ENCODE measurements at places on chromosomes 1 and 21. TPM values are rescaled to one million over a fixed set of nuclear protein-coding genes. Genes with fewer than 3 reads are reported as not detected.

- no peaks in the 10 kb centered on the region for H3K4me1 ChIP-seq
- no peaks in the 10 kb centered on the region for H3K36me3 ChIP-seq
- H3K4me3 ChIP-seq: no peak overlapping the region
- H3K27ac ChIP-seq: no peak overlapping the region
These were observed 91.7 kb upstream of the IVNS1ABP start for GRCh38 chr1:185408700-185409270.

The SYT2 gene
- not detected for total RNA-seq

GRCh38 chr1:43217747-43218146 lies 45.6 kb downstream of the CFAP57 start:
- no peak overlapping the region for H3K4me3 ChIP-seq
- H3K4me1 ChIP-seq: peaks cover 11% of the 10 kb centered on the region
- H3K27me3 ChIP-seq: no peaks in the 10 kb centered on the region
- H3K27ac ChIP-seq: no peak overlapping the region

- no peak for DNase-seq
- no peak overlapping the region for H3K4me3 ChIP-seq
- H3K36me3 ChIP-seq: no peaks in the 10 kb centered on the region
- H3K27me3 ChIP-seq: no peaks in the 10 kb centered on the region
- H3K4me1 ChIP-seq: no peaks in the 10 kb centered on the region
- H3K27ac ChIP-seq: no peak overlapping the region
These were observed 48.7 kb upstream of the PCP4 start for GRCh38 chr21:39818557-39818956.

DNA sequence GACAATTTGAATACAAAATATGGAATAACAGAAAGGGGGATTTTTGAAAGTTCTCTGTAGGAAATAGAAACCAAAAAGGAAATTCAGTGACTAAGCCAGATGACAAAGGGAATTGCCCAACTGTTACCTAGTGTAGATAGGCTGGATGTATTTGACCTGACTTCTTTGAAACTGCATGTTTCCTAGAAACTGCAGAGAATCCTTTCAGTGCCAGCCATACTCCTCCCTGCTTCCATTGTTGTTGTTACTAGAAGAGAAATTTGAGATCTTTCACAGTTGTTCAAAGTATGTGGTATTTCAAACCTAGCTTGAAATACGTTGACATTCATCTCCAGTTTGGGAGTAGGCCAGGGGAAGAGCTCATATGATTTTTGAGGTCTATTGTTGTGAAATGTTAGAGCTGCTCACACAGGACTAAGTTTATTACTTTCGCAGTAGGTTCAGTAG lies 1.8 kb upstream of the GBP5 start:
- peak overlapping the region; percentile 98 for H3K4me3 ChIP-seq
- H3K27me3 ChIP-seq: no peaks in the 10 kb centered on the region
- H3K4me1 ChIP-seq: peaks cover 72% of the 10 kb centered on the region
- DNase-seq: peak; percentile 36
- peaks cover 15% of the 10 kb centered on the region for H3K36me3 ChIP-seq

The SLC19A2 gene
- total RNA-seq: 7.2 TPM

DNA sequence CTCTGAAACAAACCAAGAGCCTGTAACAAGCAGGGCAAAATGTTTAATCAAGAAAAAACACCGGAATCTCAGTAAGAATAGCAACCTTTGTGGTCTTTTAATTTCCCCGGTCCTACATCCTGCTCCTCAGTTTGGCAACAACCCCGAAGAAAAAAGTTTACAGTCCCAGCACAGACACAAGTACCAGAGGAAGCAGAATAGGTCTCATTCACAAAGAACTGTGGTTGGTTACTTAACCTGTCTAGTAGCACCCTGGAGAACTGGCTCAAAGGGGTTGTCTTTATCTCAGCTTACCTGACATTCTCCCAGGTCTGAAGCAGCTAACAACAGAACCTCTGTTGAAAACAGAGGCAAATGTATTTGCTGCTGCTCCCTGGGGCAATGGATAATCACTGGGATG lies 399.3 kb downstream of the AJAP1 start:
- no peak overlapping the region for H3K4me3 ChIP-seq
- H3K27me3 ChIP-seq: peaks cover 9% of the 10 kb centered on the region
- no peak for DNase-seq
- H3K27ac ChIP-seq: no peak overlapping the region
- no peaks in the 10 kb centered on the region for H3K4me1 ChIP-seq

The A3GALT2 gene
- total RNA-seq: not detected

- DNase-seq: no peak
- H3K4me1 ChIP-seq: no peaks in the 10 kb centered on the region
- H3K27me3 ChIP-seq: peaks cover 7% of the 10 kb centered on the region
- no peak overlapping the region for H3K27ac ChIP-seq
- H3K4me3 ChIP-seq: no peak overlapping the region
These were observed 53.4 kb upstream of the C1orf185 start for GRCh38 chr1:51048670-51049069.

The ITLN2 gene
- not detected for total RNA-seq

GRCh38 chr1:245686006-245686405 lies 531.2 kb downstream of the KIF26B start:
- H3K27me3 ChIP-seq: peaks cover 4% of the 10 kb centered on the region
- no peaks in the 10 kb centered on the region for H3K4me1 ChIP-seq
- no peak overlapping the region for H3K27ac ChIP-seq
- no peak for DNase-seq

DNA sequence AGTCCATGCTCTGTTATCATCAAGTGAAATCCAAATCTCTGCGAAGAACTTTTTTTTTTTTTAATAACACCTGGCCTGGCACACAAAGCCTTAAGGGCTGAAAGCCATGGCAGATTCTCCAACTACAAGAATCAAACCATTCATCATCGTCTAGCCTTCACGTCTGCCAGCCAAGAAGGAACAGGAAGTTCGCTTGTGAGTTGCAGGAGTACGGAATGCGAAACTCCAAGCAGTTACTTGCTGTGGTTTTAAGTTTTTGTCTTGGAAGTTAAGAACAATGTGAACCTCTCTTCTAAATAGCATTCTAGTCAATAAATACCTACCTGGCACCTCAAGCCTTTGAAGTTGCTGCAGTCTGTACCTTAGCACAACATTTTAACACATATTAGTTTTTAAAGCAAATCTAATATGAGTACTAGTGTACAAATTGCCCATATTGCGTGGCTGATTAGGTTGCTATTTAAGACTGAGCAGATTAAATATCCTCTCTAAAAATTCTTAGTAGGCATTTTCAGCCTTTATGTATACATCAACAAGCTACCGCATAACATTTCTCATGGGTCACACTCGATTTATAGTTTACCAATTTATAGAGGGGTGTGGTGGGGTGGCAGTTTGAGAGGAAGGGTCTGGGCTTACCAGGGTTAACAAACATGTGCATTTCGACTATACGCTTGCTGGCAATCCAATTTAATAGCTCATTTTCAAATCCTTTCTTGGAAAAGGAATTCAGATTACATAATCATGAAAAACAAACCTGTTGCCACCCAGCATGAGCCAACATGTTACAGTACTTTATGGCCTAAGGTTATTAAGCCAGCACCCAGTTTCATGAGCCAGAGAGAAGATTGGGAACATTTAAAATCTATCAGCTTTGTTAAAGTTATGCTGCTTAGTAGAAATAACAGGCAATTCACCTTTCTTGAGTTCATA lies 22.2 kb upstream of the PTPN14 start:
- no peak overlapping the region for H3K27ac ChIP-seq
- peaks cover 14% of the 10 kb centered on the region for H3K27me3 ChIP-seq
- peaks cover 19% of the 10 kb centered on the region for H3K36me3 ChIP-seq
- peaks cover 15% of the 10 kb centered on the region for H3K4me1 ChIP-seq
- no peak for DNase-seq
- H3K4me3 ChIP-seq: no peak overlapping the region

The CEP170 gene
- 49.4 TPM for total RNA-seq

DNA sequence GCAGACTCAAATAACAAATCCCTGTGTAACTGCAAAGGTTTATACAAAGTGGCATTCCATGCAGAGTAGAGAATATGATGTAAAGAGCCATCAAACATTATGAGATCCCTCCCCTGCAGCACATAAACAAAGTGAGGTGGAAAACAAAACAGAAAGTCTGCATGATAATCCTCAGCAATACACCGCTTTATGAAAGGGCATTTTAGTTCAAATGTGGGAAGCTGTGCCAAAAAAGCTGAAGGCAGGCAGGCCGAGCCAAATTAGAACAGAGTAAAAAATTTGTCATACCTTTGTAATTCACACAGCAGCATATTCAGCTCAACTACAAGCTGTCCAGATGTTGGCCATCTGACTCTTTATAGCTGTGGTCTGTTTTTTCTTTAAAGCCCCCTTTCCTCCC lies 113.5 kb downstream of the LHX9 start:
- H3K4me3 ChIP-seq: no peak overlapping the region
- H3K4me1 ChIP-seq: no peaks in the 10 kb centered on the region
- no peaks in the 10 kb centered on the region for H3K36me3 ChIP-seq
- no peak for DNase-seq
- H3K27ac ChIP-seq: no peak overlapping the region

The S100A7 gene
- not detected for total RNA-seq

- H3K4me1 ChIP-seq: peaks cover 12% of the 10 kb centered on the region
- no peaks in the 10 kb centered on the region for H3K36me3 ChIP-seq
- H3K27me3 ChIP-seq: peaks cover 38% of the 10 kb centered on the region
These were observed 20.9 kb downstream of the LHX4 start for GRCh38 chr1:180250883-180251509.

The RYR2 gene
- total RNA-seq: 0.02 TPM

DNA sequence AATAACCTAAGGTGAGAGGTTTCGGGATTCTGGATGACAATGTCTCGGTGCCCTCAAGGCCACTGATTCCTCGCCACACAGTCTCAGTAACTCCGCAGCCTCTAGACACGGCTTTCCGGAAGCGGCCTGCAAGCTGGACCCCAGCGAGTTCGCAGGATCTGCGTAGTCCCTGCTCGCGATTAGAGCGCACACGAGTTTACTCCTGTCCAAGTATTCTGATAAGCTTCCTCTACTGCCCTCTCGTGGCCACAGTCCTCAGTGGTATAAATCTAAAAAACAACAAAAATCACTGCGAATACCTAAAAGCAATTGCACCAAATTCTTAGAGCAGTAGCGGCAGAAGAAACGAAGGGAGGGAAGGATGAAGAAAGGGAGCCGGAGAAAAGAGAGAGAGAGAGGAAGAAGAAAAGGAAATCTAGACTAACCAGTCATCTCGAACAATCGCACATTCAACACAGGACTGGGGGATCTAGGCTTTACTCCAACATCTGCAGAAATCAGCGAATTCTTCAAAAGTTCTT lies 1.1 kb upstream of the PLXNA2 start:
- peaks cover 14% of the 10 kb centered on the region for H3K4me1 ChIP-seq
- peak; percentile 80 for DNase-seq
- peaks cover 26% of the 10 kb centered on the region for H3K27me3 ChIP-seq
- H3K27ac ChIP-seq: no peak overlapping the region
- peak overlapping the region; percentile 88 for H3K4me3 ChIP-seq
- H3K36me3 ChIP-seq: no peaks in the 10 kb centered on the region

GRCh38 chr1:19033926-19034680 lies 77.6 kb upstream of the IFFO2 start:
- DNase-seq: no peak
- no peak overlapping the region for H3K27ac ChIP-seq
- no peaks in the 10 kb centered on the region for H3K4me1 ChIP-seq
- no peaks in the 10 kb centered on the region for H3K36me3 ChIP-seq
- no peak overlapping the region for H3K4me3 ChIP-seq

- H3K4me1 ChIP-seq: no peaks in the 10 kb centered on the region
- H3K27ac ChIP-seq: no peak overlapping the region
- H3K36me3 ChIP-seq: no peaks in the 10 kb centered on the region
- no peak overlapping the region for H3K4me3 ChIP-seq
These were observed 19.8 kb upstream of the DDAH1 start for GRCh38 chr1:85484716-85485115.

DNA sequence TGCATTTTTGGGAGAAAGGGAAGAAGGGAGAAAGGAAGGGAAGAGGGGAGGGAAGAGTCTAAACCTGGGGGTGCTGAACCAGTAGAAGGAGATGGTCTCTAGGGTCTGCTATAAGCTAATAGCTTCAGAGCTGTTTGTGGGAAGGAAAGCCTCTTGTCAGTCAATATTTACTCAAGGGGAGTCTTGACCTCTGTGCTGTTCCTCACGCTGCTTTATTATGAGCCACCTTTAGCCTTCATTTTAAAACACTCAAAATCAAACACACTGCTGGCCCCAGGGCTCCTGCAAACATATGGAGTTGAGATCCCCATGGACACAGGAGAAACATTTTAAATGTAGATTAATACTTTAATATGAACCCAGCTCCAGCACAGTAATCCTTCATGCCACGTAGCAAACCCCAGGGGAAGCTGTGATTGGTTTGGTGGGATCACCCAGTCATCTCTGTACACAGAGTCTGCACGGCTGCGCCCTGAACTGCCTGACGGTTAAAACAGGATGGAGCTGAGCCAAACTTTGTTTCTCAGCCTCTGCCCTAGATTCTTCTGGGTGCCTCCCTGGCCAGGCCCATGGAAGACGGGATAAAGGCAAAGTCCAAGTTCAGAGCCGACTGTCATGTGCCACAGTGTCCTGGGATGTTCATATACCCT lies 40.2 kb upstream of the VWA5B1 start:
- H3K4me1 ChIP-seq: peaks cover 28% of the 10 kb centered on the region
- H3K27ac ChIP-seq: peak overlapping the region; percentile 43
- peaks cover 2% of the 10 kb centered on the region for H3K27me3 ChIP-seq
- H3K4me3 ChIP-seq: no peak overlapping the region

- peaks cover 17% of the 10 kb centered on the region for H3K36me3 ChIP-seq
- H3K4me3 ChIP-seq: no peak overlapping the region
- DNase-seq: peak; percentile 14
- peaks cover 4% of the 10 kb centered on the region for H3K4me1 ChIP-seq
- H3K27me3 ChIP-seq: no peaks in the 10 kb centered on the region
- H3K27ac ChIP-seq: peak overlapping the region; percentile 77
These were observed 9.9 kb downstream of the SNRPE start for GRCh38 chr1:203871114-203871880.
